ENCODE measurements at places on chromosomes 3 and 15.

DNA sequence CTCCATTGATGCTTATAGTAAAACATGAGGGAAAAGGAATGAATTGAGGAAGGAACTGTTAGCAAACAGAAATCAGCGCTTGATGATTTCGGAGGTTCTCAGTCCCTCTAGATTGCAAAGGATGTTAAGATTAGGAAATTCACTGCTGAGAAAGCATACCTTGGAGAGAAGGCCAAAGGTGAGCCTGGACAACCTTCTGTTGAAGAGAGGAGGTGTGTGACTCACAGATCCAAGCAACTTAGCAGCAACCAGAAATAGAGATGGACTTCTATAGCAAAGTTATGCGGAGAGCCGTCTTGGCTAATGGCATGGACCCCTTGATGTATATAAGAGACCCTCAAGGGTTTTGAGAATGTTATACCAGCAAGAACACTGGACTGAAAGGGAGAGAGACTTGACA, 114.3 kb downstream of the EEFSEC start:
- no peak for DNase-seq

GRCh38 chr3:176967522-176967921, 229.8 kb downstream of the TBL1XR1 start:
- DNase-seq = no peak

GRCh38 chr3:177977381-177978158, 558.7 kb upstream of the KCNMB2 start:
- no peak for DNase-seq

- DNase-seq = no peak
Observed at GRCh38 chr3:127266186-127266585, 21.7 kb downstream of the PRR20G start.

DNA sequence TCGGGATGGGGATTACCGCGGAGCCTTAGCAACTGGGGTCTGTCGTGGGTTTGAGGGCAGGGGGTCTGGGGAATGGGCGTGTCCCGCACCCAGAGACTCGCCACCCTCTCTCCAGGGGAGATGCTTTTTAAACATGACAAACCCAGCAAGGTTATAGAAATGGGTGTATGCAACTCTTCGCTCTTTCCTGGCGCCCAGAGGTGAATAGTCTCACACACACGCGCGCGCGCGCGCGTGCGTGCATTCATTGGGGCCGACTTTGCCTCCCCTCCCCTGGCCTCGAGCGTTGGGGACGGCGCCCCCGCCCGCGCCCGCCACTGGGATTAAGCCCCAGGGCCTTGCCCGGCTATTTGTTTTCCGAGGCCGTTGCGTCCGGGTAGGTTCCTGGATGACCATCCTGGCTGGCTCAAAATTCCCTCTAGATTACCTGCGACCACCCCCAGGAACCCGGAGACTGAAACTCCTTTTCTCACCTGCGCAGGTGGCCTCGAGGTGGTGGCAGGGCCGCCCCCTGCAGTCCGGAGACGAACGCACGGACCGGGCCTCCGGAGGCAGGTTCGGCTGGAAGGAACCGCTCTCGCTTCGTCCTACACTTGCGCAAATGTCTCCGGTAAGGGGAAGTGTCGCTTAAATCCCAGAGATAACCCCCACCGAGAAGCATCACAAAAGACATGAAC, 777 bp downstream of the GPR160 start:
- peak; percentile 19 for DNase-seq

DNA sequence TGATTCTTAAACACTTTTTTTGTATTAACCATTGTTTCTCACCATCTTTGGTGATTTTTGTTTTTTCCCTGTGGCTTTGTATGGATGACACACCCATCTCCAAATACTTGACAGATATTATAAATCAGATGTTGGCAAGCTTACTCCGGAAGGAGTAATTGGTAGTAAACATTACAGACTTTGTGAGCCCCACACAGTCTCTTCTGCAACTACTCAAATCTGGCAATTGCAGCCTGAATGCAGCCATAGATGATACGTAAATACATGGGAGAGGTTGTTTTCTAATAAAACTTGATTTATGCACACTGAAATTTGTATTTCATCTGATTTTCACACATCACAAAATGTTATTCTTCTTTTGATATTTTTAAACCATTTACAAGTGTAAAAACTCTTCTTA, 331.5 kb downstream of the ARPP21 start:
- DNase-seq = no peak

DNA sequence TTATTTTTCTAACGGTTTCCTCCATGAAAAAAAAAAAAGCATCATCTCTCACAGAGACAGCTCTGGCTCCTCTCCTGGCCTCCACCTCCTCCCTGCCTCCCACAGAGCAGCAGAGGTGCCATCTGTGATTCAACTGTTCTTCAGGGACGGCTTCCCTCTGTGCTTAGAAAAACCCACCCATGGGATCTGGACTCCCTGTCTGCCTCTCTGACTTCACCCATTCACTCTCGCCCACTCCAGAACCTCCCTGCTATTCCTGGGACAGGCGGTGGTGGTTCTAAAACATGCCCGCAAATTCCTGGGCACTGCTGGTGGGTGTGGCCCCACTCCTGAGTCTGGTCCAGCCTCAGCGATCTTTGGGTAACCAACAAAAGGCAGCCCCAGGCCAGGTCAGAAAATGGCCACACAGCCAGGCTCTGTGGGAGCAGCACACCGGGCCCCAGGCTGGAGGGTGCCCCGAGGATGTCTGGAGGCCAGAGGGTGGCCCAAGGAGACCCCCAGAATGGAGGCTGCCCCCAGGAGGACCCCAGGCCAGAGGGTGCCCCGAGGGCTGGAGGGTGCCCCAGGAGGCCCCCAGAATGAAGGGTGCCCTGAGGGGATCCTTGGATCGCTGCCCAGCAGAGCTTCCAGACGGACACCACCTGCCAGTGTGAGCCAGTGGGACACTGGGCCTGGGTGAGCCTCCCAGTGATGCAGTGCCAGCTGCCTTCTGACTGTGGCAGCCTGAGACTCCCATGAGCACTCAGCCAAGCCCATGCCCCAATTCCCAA, 2.6 kb upstream of the CHST13 start:
- DNase-seq = no peak

DNA sequence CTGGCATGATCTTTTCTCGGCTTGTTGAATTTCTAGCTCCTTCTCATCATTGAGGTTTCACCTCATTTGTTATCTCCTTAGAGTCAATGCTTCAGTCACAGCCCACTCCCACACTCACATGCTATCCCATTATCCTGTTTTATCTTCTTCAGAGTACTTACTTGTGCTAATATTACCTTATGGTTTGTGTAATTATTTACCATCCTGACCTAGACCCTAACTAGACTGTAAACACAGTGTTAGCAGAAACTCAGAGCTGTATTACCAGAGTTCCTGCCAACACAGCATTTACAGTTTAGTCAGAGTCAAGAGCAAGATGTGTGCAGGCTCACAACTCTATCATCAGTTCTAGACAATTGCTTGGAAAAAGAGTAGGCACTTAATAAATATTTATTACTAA, 144.7 kb downstream of the OTOL1 start:
- no peak for DNase-seq

DNA sequence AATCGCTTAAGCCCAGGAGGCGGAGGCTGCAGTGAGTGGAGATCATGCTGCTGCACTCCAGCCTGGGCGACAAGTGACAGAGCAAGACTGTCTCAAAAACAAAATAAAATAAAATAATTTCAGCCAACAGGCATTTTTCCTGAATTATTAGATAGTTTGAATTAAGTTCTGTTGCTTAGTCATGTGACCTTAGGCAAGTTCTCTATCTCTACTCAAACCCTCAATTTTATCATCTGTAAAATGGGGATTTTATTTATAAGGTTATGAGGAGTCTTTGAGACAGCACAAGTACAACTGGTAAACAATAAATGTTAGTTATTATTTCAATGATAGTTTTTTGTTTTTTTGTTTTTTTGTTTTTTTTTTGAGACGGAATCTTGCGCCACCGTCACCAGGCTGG, 13.0 kb downstream of the SQOR start:
- DNase-seq = no peak

GRCh38 chr15:63539521-63539920, 35.1 kb downstream of the USP3 start:
- DNase-seq = no peak

GRCh38 chr3:172100482-172100881, 61.1 kb downstream of the FNDC3B start:
- no peak for DNase-seq

GRCh38 chr15:69793781-69794451, 303.8 kb downstream of the TLE3 start:
- DNase-seq = no peak

DNA sequence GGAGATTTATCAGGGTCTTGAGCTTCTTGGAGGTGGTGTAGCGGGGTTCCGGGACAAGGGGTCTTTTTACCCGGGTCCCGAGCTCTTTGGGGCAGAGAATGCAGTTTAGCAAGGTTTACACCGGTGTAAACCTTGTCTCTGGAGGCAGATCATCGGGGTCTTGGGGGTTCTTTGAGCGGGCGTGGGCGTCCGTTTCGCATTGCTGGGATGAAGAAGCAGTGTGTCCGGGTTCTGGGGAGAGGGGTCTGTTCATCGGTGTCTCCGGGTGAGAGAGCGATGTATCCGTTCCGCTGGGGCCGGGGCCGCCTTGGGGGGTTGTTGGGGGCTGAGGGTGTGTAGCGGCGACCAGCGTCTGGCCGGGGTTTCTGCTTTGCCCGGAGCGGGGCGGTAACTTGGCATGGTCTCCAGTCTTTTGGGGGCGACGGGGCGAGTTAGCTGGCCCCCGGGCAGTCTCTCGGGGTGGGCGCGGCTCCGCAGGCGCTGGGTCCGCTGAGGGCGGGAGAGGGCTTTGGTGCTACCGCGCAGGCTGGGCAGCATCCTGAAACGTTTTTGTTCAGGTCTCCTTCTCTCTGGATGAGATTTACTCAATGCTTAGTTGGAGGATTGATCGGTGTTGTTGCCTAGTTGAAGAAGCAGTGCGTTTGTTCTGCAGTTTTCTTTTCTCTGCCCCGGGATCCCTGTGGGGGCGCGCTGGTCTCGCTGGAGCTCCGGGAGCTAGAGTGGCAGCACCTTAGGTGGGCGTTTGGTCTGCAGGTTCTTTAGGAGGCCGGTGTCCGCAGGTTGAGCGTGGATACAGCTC, 843 bp downstream of the GLCE start:
- peak; percentile 25 for DNase-seq

- DNase-seq = no peak
Observed at GRCh38 chr3:137081711-137082110, 123.9 kb downstream of the IL20RB start.

- peak; percentile 76 for DNase-seq
Observed at GRCh38 chr3:49165771-49166751, at the start of gene CCDC71. Gene CCDC71 (minus strand): TSS chr3:49166331. CDS start chr3:49164208, 2,123 bp downstream.

GRCh38 chr3:50290161-50290641, 2.0 kb downstream of the IFRD2 start:
- DNase-seq = no peak

- no peak for DNase-seq
Observed at GRCh38 chr3:195583831-195584542, at the start of gene APOD. Gene APOD (minus strand): TSS chr3:195583940. CDS start chr3:195579461, 4,479 bp downstream.

DNA sequence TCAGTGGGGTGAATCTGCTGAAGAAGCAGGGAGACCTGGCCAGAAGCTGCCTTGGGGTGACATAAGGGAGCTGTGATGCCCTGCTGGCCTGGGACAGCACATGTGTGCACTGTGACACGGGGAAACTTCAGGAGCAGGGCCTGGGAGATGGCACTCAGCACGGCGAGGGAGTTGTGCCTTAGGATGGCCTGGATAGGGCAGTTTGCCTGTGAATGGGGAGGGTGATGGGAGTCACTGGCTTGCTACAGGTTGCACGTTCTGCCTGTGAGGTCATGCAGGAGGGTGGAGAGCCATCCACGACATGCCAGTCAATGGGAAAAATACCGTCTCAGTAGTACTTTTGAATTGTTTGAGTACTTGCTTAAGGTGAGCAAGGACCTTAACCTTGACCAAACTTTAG, 76.8 kb upstream of the UBE3A start:
- DNase-seq = no peak

DNA sequence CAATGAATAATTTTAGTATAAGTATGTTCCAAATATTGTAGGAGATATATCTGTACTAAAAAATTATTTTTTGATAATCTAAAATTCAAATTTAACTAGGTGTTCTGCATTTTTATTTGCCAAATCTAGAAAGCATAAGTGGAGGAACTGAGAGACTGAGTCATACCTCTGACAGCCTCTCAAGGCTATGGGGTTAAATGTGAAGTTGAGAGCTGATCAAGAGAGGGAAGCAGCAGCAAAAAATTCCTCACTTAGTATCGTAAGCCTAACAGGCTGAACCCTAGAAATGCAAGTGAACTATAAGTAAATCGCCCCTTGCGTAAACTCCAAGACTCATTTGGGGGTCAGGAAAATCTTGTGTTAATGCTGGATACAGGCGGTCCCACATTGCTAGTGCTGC, 12.8 kb upstream of the TOPAZ1 start:
- DNase-seq = no peak

GRCh38 chr3:128863560-128863959, 15.9 kb upstream of the ACAD9 start:
- peak; percentile 48 for DNase-seq

DNA sequence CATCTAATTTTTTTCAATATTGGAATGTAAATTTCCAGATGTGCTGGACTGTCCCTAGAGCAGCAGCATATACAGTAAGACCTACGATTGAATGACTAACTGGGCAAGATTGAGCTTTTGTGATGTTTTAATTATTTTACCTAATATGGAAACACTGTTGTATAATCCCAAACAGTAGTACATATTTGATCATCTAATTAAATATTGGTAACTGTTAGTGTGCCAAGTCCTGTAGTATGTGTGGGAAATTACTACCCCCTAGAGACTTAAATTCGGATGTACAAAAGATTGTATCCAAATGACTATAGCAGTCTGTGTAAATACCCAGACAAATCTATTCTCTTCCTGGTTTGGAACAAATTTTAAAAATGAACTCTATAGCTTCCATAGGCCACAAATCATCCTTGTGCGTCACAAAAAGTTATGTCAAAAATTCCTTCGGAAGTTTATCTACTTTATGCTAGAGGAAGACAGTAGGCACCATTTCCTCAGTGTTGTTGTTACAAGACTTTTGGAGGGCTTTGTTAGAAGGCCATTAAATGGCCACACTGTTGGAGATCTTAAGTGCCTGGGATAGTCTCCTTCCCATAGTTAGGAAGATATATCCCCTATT, 41.6 kb downstream of the NKIRAS1 start:
- DNase-seq = no peak

- DNase-seq = no peak
Observed at GRCh38 chr3:180990505-180990904, 969 bp upstream of the DNAJC19 start.

- no peak for DNase-seq
Observed at GRCh38 chr3:60313951-60314461, 937.2 kb downstream of the FHIT start.

DNA sequence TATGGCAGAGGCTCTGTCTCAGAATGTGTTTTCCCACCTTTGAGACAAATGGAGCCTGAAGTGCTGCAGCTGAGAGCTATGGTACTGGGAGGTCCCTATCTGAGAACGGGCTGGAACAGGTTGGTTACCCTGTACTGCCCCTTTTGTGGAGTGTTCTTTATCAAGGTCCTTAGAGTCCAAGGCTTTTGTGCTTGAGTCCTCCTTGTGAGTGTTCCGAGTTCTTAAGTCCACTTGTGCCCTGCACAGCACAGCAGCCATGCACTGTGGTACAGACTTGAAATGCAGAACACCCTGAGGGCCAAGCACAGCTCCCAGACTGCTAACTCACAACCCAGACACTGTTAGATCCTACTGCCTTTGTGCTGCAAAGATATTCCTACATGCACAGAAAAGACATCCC, 67.8 kb downstream of the ARHGAP31 start:
- no peak for DNase-seq

All from activated CD4-positive, alpha-beta T cell treated with anti-CD3 and anti-CD28 coated beads, Interleukin-2, amount 50 U/mL, for 48 hours (primary cell).